A549 treated with CORT108297 at 1 μM for 4 hours (cell line): ENCODE measurements at places on chromosomes 6 and 20. TPM values are rescaled to one million over a fixed set of nuclear protein-coding genes. Genes with fewer than 3 reads are reported as not detected.

PLEKHG1 gene
- 0.28 to 0.57 TPM (median 0.40 TPM) in 5 replicates for total RNA-seq

XRN2 gene
- total RNA-seq, result 89.2 to 119 TPM (median 99.0 TPM) in 5 replicates

WFDC10A gene
- total RNA-seq, result not detected in 5 replicates

GSTA5 gene
- total RNA-seq, result not detected in 5 replicates

BPI gene
- total RNA-seq, result not detected in 5 replicates

CPNE5 gene
- 0.06 to 0.12 TPM (median 0.09 TPM) in 4 of 5 replicates, not detected in the other for total RNA-seq

CAGE1 gene
- total RNA-seq, result 0.03 TPM in 2 of 5 replicates, not detected in the others

HNF4A gene
- total RNA-seq, result 11.9 to 17.0 TPM (median 15.4 TPM) in 5 replicates

ABHD16B gene
- not detected in 5 replicates for total RNA-seq

OR2H1 gene
- not detected in 5 replicates for total RNA-seq

TUBE1 gene
- 5.7 to 7.1 TPM (median 6.4 TPM) in 5 replicates for total RNA-seq

COL9A3 gene
- total RNA-seq, result 0.37 to 0.84 TPM (median 0.55 TPM) in 5 replicates

HRH3 gene
- 0.02 to 0.05 TPM (median 0.03 TPM) in 3 of 5 replicates, not detected in the others for total RNA-seq

LSM14B gene
- 23.4 to 27.6 TPM (median 26.3 TPM) in 5 replicates for total RNA-seq

LCA5 gene
- 0.49 to 1.1 TPM (median 0.95 TPM) in 5 replicates for total RNA-seq

ANKRD60 gene
- not detected in 5 replicates for total RNA-seq
